ENCODE measurements at places on chromosomes 16 and 17.
A peak's percentile ranks its signal among the peaks of the same experiment; 100 is the strongest.

DNA sequence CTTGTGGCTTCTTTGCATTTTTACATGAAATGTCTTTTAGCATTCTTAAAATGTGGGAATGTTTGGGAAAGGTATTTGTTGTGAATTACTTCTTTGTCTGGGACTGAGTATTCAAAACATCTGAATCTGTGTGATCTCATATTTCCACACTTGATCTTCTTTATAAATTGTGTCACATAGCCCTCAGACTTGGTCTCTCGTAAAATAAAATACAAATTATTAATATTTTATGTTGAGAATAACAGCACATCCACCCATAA, 81.9 kb downstream of the TUBD1 start:
- DNase-seq = no peak

GRCh38 chr17:7437950-7438614, 1.2 kb upstream of the FGF11 start:
- no peak for DNase-seq

DNA sequence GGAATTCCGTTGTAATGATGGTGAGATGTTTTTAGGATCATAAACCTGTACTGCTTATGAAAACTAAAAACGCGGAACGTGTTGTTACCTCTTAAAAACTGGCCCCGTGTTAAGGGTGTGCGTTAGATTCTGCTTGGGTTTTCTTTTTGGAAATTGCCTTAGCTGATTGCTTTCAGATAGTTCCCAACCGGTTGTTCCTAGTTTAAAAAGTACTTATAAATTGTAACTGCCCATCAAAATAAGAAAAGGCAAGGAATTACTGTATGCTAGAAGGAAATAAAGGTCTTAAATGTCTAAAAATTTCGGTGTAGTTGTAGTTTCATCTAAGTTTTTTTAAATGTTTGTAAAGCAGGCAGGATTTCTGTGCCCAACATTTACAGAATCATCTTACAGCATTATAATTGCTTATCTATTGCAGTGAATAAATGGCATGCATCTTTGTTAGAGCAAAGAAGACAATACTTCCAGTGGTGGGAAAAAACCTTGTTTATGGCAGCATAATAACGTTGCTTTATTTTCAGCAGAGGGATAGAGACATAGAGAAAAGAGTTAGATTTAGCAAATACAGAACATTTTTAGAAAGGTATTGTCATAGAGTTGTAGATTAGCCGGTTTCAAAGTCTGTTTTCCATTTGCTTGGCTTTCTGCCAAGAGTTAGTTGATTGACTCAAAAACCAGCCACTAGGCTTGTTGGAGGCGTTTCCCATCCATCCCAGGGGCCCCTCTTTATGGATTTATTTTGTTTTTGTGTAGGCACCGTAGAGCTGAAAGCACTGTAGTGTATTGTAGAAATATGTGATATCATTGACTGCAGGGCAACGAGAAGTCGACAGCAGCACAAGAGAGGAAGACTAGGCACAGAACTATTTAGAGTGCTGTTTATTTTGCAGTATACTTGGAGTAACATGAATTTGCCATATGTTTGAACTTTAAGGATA, 1.7 kb downstream of the PPM1D start:
- DNase-seq = peak; percentile 68

GRCh38 chr17:2691965-2692780, 19.4 kb downstream of the CLUH start:
- no peak for DNase-seq

DNA sequence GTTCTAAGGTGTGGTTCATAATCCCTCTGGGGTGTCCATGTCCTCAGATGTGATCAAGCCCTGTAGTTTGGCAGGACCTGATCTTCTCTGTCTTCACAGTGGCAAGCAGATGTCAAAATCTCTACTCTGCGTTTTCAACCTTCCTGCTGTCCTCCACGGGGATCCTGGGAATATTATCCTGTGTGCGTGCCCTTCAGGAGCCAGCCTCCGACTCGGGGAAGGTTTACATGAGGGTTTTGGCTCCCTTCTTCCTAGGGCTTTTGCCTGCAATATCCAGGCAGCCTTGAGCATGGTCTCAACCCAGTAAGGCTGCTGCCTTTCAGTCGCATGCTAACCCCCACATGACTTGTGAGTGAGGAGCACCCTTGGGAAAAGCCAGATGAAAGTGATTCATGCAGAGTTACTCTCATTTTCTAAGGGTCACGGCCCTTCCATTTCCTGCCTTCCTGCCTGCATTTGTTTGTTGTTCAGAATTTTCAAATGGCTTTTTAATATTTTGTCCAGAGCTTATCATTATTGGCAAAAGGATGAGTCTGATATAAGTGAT, 202.2 kb upstream of the CHMP6 start:
- DNase-seq = peak; percentile 91

DNA sequence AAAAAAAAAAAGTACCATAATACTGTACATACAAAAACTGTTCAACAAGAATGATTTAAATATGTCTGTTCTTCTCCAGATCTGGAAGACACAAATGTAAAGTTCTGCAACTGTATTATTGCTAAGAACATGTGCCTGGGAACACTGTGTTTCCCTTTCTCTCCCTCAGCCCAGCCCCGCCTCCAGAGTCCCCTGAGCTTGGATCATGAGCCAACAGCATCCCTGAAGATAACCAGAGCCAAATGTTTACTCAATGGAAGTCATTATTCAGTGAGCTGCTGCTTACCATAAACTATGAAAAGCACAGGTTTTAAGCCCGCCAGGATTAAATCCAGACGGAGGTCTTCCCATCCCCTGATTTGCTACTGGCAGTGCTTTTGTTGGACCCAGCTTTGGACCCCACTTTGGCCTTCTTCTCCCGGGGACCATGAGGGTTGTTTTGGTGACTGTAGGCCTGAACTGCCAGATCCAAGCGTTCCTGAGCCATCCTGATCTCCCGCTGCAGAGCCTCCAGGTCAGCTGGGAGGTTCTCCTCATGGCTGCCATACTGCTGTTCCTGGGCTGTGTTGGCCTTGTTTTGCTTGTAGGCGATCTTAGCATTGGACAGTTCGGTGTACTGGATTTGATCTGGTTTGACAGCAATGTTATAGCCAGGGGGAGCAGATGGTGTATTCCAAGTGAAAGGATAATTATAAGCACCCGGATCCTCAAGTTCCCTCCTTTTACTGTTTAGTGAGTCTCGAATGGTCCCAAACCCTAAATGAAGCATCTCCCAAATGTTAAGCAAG, 25.6 kb downstream of the GJC1 start:
- DNase-seq = no peak

DNA sequence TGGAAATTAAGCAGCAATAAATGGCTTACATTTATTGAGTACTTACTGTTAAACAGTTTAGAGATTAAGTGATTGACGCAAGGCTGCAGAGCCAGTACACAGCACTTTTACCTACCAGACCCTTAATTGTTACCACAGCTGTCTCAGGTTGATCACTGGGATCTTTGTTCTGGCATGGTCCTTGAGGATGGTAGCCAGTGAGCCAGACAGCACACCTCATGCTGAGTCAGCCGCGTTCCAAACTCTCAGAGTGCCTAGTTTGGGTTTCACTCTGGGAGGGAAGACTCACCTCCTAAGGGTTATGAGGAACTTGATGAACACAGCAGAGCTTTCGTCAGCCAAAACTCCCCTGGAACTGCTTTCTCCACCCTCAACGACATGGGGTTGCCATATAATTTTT, 20.4 kb downstream of the CDH3 start:
- no peak for DNase-seq

DNA sequence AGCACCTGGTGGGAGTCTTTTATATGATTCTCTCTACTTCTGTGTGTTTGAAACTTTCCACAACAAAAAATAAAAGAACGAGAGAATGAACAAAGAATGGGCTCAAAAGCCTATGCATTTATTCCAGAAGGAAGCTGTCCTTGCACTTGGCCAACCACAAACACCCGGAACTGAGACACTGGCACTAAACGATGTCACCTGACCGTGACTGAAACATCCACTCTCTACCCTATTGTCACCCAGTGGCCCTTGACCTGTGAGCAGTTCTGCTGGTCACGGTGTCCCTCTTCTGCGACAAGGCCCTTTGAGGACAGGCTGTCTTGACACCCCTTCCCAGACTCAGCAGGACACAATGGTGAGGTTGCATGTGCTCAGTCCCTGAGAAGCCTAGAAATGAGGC, 56.6 kb downstream of the TEKT5 start:
- no peak for DNase-seq

- peak; percentile 13 for DNase-seq
Measured at GRCh38 chr17:44636562-44636961, 19.7 kb upstream of the MEIOC start.

- DNase-seq = no peak
Measured at GRCh38 chr17:65660947-65661346, 99.5 kb upstream of the AXIN2 start.

DNA sequence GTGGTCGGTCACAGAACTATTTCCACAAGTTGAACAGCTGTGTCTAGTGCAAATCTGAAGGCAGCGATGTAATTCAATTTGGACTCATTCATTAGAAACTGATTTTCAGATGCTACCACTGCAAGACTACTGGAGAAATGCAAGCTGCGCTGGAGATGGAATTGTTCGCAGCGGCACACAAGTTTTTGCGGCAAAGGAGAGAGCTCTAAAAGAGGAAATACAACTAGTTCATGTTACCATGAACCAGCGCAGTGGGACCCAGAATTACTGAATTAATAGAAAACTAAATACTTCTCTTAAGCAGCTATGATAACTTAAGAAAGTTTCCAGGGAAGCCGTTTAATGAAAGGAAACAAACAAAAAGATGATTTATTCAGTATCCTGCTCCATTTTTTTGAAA, 1.9 kb downstream of the CREBBP start:
- DNase-seq = no peak

- no peak for DNase-seq
Measured at GRCh38 chr16:55333684-55334083, 9.7 kb downstream of the IRX6 start.

DNA sequence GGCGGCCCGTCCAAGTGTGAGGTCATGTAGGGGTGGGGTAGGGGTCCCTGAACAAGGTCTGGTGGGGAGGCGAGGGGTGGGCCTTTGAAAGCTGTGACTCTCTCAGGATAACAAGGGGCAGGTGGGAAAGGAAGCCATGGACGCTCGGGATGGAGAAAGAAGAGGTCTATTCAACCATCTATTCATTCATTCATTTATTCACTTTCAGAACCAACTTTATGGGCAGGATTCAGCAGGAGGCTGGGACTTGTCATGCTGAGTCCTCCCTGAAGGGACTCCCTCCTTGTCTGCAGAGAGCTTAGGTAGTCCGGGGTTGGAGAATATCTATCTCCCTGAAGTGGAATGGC, 8.6 kb upstream of the CD300A start:
- DNase-seq = no peak

DNA sequence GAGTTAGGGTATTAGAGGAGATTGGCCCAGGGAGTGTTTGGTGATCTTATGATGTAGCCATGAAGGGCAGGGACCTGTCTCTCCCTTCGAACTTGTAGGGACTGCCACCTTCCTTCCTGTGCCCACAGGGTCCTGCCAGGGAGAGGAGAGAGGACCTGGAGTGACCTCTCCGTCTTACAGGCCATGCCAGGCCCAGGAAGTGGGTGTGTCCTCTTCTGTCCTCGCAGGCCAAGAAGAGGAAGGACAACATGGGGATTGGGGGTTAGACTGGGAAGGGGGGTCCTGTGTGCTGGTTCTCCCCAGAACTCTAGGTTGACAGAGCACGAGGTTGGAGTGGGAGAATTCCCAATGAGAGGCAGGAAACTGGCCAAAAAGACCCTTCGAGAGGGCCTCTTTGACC, 43.4 kb upstream of the TAC4 start:
- DNase-seq = no peak

- no peak for DNase-seq
Measured at GRCh38 chr16:68369697-68370580, 59.1 kb downstream of the PRMT7 start.

DNA sequence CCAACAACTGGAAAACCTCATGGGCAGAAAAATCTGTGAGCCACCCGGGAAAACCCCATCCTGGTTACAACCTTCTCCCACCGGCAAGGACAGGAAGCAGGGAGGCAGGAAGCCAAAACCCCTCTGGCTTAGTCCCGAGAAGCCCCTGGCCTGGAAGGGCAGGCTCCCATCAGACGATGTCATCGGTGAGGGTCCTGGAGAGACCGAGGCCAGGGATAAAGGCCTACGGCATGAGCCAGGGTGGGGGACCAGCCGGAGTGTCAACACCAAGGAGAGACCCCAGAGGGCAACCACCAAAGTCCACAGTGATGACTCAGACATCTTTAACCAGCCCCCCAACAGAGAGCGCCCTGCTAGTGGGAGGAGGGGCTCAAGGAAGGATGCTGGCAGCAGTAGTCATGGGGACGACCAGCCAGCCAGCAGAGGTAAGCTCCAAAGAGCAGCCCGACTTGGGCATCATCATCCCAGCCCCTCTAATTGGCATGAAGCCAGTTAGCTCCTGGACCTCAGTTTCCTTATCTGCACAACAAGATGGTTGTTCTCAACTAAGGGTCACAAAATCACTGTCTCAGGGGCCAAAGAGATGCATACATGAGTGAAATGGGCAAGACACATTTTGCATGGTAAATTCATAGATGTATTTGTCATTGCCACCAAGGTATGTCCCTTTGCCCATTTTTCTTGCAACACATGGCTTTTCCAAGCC, 190.7 kb downstream of the KATNIP start:
- no peak for DNase-seq

GRCh38 chr16:82340531-82340930, 170.5 kb upstream of the MPHOSPH6 start:
- DNase-seq = no peak

DNA sequence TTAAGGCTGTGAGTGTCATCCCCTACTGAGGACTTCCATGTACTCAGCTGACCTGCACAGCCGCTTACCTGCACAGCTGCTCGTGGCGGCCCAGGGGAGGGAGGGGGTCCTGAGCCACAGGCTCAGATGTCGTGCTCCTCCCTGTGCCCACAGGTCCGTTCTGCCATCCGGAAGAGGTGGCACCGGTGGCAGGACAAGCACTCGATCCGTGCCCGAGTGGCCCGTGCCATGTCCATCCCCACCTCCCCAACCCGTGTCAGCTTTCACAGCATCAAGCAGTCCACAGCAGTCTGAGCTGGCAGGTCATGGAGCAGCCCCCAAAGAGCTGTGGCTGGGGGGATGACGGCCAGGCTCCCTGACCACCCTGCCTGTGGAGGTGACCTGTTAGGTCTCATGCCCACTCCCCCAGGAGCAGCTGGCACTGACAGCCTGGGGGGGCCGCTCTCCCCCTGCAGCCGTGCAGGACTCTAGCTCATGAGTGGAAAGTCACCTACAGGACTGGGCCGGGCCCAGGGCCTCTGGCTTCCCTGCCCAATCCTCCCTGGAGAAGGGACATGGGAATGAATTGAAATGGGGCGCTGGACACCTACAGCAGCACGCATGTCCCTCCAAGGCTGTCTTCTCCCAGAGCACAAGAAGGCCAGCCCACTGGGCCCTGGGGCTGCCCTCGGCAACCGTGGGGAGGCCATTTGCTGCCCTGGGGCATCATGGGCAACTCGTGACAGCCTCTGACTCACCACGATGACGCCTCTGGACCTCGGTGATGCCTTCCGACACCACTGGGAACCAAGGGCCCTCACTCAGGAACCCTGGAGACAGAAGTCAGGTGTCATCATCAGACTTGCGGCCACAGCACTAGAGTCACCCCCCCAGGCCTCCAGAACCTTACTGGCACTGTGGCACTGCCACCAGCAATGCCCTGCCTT, 9.9 kb upstream of the SPPL2C start:
- DNase-seq = no peak
